ENCODE measurements at places on chromosomes 2 and 18.
A peak's percentile ranks its signal among the peaks of the same experiment; 100 is the strongest.

DNA sequence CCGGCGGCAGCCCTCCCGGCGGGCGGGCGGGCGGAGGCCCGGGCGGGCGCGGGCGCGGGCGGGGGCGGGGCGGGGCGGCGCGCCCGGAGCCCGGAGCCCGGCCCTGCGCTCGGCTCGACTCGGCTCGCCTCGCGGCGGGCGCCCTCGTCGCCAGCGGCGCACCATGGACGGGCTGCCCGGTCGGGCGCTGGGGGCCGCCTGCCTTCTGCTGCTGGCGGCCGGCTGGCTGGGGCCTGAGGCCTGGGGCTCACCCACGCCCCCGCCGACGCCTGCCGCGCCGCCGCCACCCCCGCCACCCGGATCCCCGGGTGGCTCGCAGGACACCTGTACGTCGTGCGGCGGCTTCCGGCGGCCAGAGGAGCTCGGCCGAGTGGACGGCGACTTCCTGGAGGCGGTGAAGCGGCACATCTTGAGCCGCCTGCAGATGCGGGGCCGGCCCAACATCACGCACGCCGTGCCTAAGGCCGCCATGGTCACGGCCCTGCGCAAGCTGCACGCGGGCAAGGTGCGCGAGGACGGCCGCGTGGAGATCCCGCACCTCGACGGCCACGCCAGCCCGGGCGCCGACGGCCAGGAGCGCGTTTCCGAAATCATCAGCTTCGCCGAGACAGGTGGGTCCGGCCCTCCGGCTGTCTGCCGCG lies at the start of gene INHBB:
INHBB (plus strand) TSS at position 111 of the 641 bp plus-strand sequence; CDS start at position 164, 53 bp downstream.
- DNase-seq = no peak

- DNase-seq = peak; percentile 54
Measured at GRCh38 chr2:234218266-234219045, 168.0 kb downstream of the SPP2 start.

GRCh38 chr18:9534844-9535243 lies 59.5 kb downstream of the RALBP1 start:
- no peak for DNase-seq

GRCh38 chr2:191611614-191612013 lies 66.3 kb upstream of the NABP1 start:
- DNase-seq = no peak

DNA sequence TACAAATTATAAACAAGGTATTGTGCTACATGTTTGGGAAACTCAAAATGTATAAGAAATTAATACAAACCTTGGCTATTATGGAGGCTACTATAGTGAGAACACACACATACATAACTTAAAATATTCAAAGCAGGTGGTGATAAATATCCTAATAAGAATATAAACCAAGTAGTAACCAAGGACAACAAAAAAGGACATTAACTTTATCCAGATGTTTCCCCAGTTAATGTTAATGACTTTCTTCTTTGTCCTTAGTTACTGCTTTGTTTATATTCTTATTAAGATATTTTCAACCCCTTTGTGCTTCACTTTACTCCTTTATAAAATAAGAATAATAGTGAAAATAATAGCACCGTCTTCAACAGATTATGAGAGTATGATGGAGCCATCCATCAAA lies 241.6 kb downstream of the CALCRL start:
- no peak for DNase-seq

GRCh38 chr2:215851082-215851481 lies 162.3 kb downstream of the MREG start:
- DNase-seq = no peak

- DNase-seq = no peak
Measured at GRCh38 chr2:118836411-118836930, 11.0 kb downstream of the EN1 start.

- no peak for DNase-seq
Measured at GRCh38 chr18:31197676-31198075, 35.0 kb upstream of the DSC1 start.

DNA sequence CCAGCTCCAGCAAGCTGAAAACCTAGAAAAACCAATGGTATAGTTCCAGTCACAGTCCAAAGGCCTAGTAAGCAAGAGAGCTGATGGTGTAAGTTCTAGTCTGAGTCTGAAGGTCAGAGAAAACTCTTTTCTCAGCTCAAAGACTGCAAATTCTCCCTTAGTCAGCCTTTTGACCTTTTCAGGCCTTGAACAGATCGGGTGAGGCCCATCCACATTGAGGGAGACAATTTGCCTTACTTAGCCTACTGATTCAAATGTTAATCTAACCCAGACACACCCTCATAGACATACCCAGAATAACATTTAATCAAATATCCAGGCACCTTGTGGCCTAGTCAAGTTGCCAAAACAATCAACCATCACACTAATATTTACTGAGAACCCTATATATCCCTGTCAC lies 110.8 kb upstream of the KCNJ3 start:
- DNase-seq = no peak

GRCh38 chr2:160628811-160629210 lies 135.2 kb upstream of the RBMS1 start:
- DNase-seq = no peak

GRCh38 chr2:143150287-143150686 lies 21.1 kb downstream of the ARHGAP15 start:
- no peak for DNase-seq

- DNase-seq = no peak
Measured at GRCh38 chr2:80490964-80491363, 186.4 kb upstream of the LRRTM1 start.

- peak; percentile 78 for DNase-seq
Measured at GRCh38 chr2:234951664-234952269, at the start of gene SH3BP4. Gene SH3BP4 (plus strand): TSS chr2:234952017. CDS start chr2:235035003, 82,986 bp downstream.

- no peak for DNase-seq
Measured at GRCh38 chr18:5175378-5175777, 21.7 kb downstream of the AKAIN1 start.

DNA sequence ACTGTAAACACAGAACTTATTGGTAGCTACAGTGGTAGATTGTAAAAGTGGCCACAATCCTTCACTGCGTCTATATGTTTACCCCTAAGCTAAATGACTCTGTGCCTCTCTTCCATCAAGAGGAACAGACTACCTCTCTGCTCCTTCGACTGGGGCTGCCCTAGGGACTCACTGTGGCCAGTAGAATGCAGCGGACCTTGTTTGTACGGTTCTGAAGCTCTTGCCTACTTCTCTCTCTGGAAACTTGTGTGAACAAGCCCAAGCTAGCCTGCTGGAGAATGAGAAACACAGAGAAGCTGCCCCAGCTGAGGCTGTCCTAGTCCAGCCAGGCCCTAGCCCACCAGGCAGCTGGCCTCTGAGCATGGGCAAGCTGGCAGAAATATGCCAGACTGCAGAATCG lies 140.8 kb upstream of the SLC1A4 start:
- DNase-seq = no peak

GRCh38 chr2:68182902-68183301 lies 25.2 kb downstream of the PNO1 start:
- no peak for DNase-seq

DNA sequence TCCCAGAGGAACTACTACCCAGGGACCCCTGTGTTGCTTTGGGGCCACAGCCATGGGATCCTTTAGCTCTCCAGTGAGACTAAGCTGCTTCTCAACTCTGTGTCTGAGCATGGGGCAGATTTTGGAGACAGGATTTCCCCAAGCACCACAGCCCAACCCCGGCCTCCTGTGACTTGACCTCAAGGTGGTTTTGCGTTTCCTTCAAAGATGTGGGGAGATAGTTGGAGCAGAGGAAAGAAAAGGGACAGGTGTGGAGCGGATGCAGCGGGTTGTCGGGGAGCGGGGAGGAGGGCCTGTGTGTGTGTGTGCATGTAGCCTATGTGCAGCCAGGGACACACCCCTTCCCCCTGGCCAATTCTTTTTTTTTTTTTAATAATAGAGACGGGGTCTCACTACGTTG lies 10.2 kb downstream of the ARID5A start:
- DNase-seq = no peak

DNA sequence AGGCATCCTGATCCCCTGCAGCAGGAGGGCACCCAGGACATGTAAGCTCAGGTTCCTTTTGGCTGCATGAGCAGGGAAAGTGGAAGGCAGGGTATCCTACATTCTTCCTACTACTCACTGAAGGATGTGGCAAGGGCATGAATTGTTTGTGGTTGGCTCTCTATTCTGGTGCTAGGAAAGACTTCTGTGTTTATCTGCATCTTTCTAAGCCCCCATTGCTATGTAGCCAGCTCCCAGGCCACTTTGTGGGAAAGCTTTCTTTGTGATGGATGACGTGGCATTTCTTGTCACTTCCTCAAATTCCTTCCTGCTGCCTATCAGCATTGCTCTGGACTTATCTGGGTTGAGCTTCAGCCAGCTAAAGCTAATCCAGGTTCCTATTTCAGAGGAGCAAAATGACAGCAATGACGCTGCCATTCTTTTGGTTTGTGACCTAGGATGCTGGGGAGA lies 46.2 kb downstream of the MEIS1 start:
- DNase-seq = no peak

GRCh38 chr2:62578803-62579640 lies 73.0 kb upstream of the TMEM17 start:
- DNase-seq = peak; percentile 64

GRCh38 chr2:28977176-28977875 lies 3.8 kb upstream of the TOGARAM2 start:
- DNase-seq = no peak

- DNase-seq = no peak
Measured at GRCh38 chr18:24846138-24846537, 385.7 kb downstream of the HRH4 start.

GRCh38 chr18:42255908-42256765 lies 301.1 kb downstream of the PIK3C3 start:
- no peak for DNase-seq

GRCh38 chr2:72576861-72577260 lies 249.0 kb downstream of the EXOC6B start:
- DNase-seq = no peak

GRCh38 chr2:193608451-193608850 lies 1413.7 kb upstream of the TMEFF2 start:
- DNase-seq = no peak

- no peak for DNase-seq
Measured at GRCh38 chr18:79903071-79903635, 48.3 kb downstream of the SLC66A2 start.

DNA sequence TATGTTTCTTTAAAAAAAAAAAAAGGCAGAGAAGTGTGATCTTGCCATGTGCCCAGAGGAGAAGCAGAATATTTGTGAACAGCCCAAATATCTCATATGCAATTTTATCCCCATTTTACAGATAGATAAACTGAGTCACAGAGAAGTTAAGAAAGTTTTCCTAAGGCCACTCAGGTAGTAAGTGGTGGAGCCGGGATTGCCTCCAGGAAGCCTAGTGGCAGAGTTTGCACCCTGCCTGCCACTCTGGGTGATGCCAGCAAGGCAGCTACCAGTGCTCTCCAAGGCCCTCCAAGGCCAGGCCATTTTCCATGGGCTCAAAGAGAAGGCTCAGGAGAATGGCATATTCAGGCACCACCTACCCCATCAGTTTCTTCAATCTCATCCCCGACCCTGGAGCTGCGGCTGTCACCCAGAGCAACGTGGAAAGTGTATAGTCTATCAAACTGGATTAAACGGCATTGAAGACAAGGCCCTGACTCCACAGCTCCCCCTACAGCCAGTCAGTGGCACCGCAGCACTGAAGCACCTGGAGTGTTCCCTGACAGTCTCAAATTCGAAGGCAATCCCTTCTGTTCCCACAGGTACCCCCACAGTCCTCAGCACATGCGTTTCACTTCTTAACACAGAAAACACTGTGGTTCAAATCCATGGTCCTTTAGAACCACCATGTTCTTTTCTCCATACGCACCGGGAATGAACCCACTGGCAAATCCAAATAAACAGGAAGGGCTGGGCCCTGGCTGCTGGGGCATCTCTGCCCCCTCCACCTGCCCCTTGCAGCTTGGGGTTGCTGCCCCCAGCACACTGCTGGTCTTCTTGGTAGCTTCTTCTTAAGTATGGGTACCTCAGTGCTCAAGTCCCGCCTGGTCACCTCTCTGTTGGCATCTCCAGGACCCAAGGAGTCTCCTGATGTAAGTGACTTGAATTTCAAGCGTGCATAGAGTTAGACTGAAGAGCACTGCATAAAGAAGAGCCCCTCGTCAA lies 175.3 kb downstream of the INHBB start:
- DNase-seq = peak; percentile 55

GRCh38 chr2:205762881-205763280 lies 80.6 kb downstream of the NRP2 start:
- DNase-seq = no peak

DNA sequence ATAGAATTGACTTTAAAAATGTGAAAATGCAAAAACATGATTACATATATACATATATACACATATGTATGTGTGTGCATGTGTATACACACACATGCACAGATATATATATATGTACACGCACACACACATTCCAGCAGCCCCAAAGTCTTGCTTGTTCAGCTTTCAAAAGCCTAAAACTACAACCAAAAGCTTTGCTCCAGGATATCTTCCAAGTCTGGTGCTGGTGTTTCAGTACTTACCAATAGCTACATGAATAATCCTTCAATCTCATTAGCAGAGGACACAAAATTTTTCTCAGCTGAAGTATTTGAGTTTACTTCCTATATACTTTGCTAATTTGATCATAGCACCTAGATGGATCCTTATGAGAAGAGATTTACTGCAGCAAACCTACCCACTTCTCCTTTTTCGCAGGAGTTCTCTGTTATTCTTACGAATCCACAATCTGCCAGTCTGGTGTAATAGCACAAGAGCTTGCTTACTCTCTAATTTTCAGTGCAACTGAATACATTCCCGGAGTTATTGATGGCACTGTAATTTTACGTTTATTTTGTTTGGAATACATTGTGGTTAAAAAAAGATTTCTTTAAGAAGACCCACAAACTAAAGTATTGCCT lies 553.3 kb downstream of the ARHGAP15 start:
- DNase-seq = no peak

GRCh38 chr18:41703744-41704530 lies 251.1 kb upstream of the PIK3C3 start:
- DNase-seq = no peak

- no peak for DNase-seq
Measured at GRCh38 chr18:46156124-46156745, 52.0 kb downstream of the HAUS1 start.

DNA sequence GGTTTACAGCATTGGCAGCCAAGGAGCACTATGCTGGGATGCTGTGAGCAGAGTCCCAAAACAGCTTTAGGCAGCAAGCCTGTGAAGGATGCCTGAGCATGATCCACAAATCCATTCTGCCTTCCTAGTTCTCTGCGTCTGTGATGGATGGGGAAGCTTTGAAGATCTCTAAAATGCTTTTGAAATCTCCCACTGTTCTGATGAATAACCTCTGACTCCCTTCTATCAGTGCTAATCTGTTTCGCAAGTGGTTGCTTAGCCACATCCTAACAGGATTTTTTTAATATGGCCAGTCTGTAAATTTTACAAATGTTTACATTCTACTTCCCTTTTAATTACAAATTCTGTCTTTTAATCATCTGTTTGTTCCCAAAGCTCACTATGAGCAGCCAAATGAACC lies 319.2 kb downstream of the GULP1 start:
- DNase-seq = no peak

DNA sequence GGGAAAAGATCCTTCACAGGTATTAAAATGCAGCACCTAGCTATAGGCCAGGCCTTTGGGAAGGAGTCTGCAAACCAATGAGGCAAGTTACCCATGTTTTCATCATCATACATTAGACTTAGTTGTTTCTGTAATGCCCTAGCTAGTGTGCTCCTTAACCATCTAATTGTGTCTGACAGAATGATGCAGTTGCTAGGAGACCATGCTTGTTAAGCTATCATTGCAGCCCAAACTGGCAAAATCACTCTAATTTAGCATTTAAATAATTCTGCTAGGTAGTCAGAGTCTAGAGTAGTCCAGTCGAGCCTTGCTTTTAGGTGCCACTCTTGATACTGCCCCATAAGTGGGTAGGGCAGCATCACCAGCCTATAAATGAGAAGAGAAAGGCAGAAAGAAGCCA lies 34.9 kb downstream of the GAD1 start:
- no peak for DNase-seq
